NCI-H524 (cell line): ENCODE measurements at places on chromosomes 11 and 22.

- DNase-seq, result no peak
These were observed 2.4 kb upstream of the WT1 start for GRCh38 chr11:32437495-32438345.

DNA sequence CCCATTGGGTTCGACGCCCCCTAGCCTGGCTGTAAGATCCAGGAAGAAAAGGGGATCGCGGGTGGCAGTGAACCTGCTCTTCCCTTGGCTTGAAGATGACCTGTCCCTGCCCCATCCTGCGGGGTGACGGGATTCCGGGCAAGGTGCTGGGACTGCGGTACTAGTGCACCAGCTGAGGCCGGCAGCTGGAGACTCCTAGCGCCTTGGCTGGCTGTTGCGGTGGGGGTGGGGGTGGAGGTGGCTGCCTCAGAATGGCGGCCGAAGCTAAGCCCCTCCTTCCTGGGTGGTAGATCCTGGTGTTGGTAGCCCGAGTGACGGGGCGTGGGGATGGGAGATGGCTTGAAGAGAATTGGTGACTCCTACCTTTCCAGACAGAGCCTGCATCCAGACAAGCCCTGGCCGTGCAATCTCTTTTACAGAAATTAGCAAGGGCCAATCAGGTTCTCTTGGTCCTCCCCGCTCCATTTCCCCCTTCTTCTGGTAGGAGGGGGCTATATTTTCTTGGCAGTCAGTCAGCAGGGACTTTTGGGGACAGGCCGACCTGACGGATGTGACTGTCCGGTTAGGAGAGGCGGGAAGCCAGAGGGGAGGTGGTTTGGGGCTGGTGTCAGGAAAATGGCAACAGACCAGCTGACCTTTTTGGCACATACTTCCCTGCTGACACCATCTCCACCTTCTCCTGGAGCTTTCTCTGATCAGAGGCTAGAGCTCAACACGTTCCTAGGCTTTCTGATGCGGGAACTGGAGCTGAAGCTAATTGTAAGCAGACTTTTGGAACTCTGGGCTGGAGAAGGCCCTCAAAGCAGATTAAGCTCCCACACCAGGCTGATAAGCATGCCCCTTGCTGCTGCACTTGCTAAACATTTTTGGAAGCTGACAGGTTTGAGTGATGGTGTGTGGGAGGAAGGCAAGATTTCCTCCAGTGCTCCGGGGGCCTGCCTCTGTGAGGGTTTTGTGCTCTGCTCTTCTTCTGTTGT, 2.0 kb downstream of the NAV2 start:
- peak; percentile 32 for DNase-seq

DNA sequence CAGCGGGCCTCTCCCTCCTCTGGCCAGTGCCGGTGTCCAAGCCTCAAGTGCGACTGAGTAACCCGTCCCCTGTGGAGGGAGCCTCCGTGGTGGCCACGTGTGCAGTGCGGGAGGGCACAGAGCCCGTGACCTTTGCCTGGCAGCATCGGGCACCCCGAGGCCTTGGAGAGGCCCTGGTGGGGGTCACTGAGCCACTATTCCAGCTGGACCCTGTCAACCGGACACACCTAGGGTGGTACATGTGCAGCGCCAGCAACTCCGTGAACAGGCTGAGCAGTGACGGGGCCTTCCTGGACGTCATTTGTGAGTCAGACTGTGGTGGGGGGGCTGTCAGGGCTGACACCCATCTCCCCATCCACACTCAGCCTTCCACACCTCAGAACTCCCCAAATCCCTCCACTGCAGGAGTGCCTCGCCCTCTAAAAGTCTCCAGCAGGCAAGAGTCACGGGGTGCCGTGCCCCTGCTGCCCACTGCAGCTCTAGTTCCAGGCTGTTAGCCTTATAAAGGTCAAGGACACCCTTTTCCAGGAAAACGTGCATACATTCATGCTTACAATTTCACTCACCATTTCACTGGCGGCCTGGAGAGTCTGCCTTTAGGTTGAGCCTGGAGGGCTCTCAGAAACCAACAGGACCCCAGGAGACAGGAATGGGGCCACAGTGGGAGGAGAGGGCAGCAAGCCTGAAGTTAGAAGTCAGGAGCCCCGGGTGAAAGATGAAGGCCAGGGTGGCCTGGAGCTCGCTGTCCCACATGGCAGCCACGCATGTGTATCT, 2.6 kb downstream of the VSIG10L2 start:
- DNase-seq, result no peak

GRCh38 chr11:126186708-126187529, 24.5 kb downstream of the RPUSD4 start:
- DNase-seq, result peak; percentile 7

DNA sequence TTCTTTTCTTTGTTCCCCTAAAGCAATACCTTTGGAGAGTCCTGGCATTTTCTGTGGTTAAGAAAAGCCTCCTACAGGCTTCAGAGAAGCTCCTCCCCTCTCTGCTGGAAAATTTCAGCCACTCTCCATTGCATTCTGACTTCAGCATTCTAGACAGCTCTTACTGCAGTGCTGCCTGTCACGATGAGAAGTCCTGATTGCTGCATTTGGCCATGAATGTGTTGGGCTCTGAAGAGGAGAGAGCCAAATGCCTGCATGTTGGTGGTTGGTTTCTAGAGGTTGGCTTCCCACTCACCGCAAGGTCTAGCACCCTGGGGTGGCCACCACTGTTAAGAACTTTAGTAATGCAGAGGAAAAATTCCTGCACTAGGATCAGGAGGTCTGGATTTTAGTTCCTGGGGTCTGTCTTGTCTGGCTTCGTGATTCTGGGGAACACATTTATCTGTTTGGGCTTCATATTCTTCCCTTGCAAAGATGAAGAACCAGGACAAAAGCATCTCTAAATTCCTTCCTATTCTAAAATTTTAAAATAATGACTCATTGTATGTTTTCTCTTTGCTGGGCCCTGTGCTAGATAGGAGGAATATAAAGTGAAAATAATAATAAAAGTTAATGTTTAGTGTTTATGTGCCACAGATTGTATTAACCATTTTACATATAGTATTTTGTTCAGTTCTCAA, 38.1 kb downstream of the COA4 start:
- DNase-seq, result no peak

- no peak for DNase-seq
These were observed 54.8 kb downstream of the PAK1 start for GRCh38 chr11:77418971-77419597.

- no peak for DNase-seq
These were observed 85.5 kb upstream of the B3GAT1 start for GRCh38 chr11:134497586-134497985.

GRCh38 chr11:34531663-34532062, 18.1 kb upstream of the ELF5 start:
- no peak for DNase-seq

DNA sequence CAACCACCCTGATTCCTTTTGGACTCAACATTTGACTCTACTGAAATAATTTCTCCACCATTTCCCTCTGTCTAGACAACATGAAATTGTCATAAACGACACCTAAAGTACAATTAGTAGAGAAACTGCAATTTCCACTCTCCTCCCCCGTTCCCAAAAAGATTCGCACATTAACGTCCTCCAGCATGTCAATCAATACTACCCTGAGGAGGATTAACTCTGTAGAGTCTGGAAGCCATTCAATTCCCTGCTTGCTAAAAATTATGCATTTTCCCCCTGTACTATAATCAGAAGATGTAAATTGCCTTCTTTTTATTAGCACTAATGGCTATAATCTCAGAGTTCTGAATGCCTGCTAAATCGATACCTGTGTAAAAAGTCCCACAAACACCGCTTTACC, 70.5 kb downstream of the AMBRA1 start:
- DNase-seq, result no peak

DNA sequence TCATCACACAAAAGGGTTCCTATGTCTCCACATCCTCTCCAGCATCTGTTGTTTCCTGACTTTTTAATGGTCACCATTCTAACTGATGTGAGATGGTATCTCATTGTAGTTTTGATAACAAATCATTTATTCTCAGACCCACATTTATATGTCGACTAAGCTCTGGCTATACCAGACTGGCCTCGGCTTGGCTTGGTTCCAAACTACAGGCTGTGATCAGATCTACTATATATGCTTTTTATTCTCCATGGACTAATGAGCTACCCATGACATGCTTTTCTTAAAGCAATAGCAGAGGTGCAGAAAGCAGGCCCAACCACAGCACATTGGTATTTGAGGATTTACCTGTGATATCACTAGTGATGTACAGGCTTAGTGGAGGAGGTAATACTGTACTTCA, 139.8 kb upstream of the PGR start:
- DNase-seq, result no peak

DNA sequence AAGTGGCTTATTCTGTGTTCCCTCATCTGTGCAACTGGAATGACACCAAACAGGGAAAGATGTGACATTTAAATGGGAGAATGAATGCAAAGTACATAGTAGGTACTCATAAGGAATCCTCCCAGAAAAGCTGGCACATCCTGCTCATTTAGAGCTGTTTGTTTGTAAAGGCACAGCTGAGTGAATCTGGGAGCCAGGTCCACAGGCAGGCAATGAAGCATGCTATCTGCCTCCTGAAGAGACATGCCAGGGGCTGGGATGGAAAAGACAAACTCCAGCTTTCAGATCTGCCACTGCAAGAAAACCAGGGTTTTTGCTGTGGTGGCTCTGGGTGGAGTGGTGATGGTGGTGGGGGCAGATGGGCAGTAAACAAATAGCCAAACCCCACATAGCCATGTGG, 150.1 kb downstream of the TENM4 start:
- DNase-seq, result no peak

GRCh38 chr11:110339456-110340250, 43.2 kb upstream of the RDX start:
- DNase-seq, result no peak

- no peak for DNase-seq
These were observed 109.2 kb downstream of the TSPAN18 start for GRCh38 chr11:44835938-44836337.

GRCh38 chr11:92552942-92553341, 328.3 kb downstream of the FAT3 start:
- no peak for DNase-seq

GRCh38 chr11:78790784-78791183, 216.1 kb upstream of the NARS2 start:
- DNase-seq, result no peak

GRCh38 chr11:17135916-17136683, 58.6 kb upstream of the RPS13 start:
- no peak for DNase-seq

DNA sequence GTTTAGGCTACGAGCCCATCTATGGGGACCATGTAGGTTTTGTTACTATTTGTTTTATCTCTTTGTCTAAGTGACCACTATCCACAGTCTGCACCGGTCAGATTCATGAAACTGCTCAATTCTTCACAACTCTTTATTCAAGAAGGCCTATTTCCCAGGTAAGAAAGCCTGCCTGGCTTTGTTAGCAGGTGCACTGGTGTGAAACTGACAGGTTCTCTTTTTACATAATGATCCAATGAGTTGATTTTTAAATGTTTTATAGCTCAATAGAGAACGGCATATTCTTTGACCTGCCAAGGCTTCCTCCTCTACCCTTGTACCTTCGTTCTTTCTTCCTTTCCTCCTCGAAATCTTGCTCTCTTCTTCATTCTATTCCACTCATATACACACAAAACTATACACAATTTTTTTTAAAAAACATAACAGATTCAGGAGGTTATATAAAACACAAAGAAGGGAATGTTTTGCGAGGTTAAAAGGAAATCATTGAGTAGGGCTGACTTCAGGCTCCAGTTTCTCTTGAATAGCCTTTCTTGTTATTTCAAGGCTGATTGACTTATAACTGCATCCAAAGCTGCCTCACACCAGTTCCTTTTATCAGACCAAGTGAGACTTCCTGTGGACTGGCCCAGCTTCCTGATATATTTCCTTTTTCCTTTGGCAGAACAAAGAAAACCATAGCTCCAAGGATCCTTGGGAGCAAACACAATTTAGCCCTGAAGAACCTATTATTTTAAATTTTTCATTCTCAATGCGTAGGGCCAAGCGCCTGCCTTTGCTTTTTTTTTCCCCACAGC, 11.4 kb downstream of the FLI1 start:
- DNase-seq, result no peak
